ENCODE measurements at places on chromosomes 1 and 21.

GRCh38 chr1:91440847-91441246 is 36.2 kb upstream of the HFM1 start:
- no peak overlapping the region for H3K27ac ChIP-seq
- DNase-seq, result no peak
- no peaks in the 10 kb centered on the region for H3K4me1 ChIP-seq

GRCh38 chr1:92843046-92843423 is 11.2 kb downstream of the RPL5 start:
- H3K4me3 ChIP-seq, result no peak overlapping the region
- DNase-seq, result no peak
- H3K27ac ChIP-seq, result peak overlapping the region; percentile 61

GRCh38 chr1:42177541-42177981 is 13.0 kb upstream of the GUCA2A start:
- peaks cover 4% of the 10 kb centered on the region for H3K4me1 ChIP-seq
- no peak overlapping the region for H3K4me3 ChIP-seq

GRCh38 chr21:45830720-45831366 is 150.7 kb upstream of the COL6A1 start:
- no peak overlapping the region for H3K4me3 ChIP-seq
- DNase-seq, result no peak
- peaks cover 10% of the 10 kb centered on the region for H3K4me1 ChIP-seq

- no peak within 1 kb of the TSS for H3K27ac ChIP-seq
- peaks cover 16% of the 10 kb centered on the region for H3K4me1 ChIP-seq
- peaks cover 1% of the 10 kb centered on the region for H3K36me3 ChIP-seq
- H3K27me3 ChIP-seq, result peaks cover 9% of the 10 kb centered on the region
- no peak within 1 kb of the TSS for H3K4me3 ChIP-seq
These were observed at the start of gene VCAM1 for GRCh38 chr1:100719490-100719889. VCAM1 (plus strand) TSS chr1:100719742; CDS start chr1:100719861, 119 bp downstream.

GRCh38 chr1:22728751-22729399 is 18.2 kb downstream of the EPHB2 start:
- H3K4me3 ChIP-seq, result no peak overlapping the region
- H3K36me3 ChIP-seq, result peaks cover 2% of the 10 kb centered on the region
- no peaks in the 10 kb centered on the region for H3K4me1 ChIP-seq
- no peak overlapping the region for H3K27ac ChIP-seq
- no peak for DNase-seq

- DNase-seq, result no peak
- H3K27ac ChIP-seq, result no peak overlapping the region
- no peaks in the 10 kb centered on the region for H3K36me3 ChIP-seq
- peaks cover 22% of the 10 kb centered on the region for H3K27me3 ChIP-seq
- no peaks in the 10 kb centered on the region for H3K4me1 ChIP-seq
These were observed 17.8 kb downstream of the SPOCD1 start for GRCh38 chr1:31798086-31798432.

- H3K4me1 ChIP-seq, result no peaks in the 10 kb centered on the region
- no peak overlapping the region for H3K27ac ChIP-seq
- peaks cover 97% of the 10 kb centered on the region for H3K27me3 ChIP-seq
- H3K4me3 ChIP-seq, result no peak overlapping the region
- no peaks in the 10 kb centered on the region for H3K36me3 ChIP-seq
These were observed 80.1 kb downstream of the DISP3 start for GRCh38 chr1:11558871-11559590.

- H3K4me3 ChIP-seq, result no peak overlapping the region
- H3K27me3 ChIP-seq, result peaks cover 45% of the 10 kb centered on the region
- H3K36me3 ChIP-seq, result no peaks in the 10 kb centered on the region
- no peaks in the 10 kb centered on the region for H3K4me1 ChIP-seq
These were observed 3.2 kb upstream of the PADI4 start for GRCh38 chr1:17304826-17305175.

- no peaks in the 10 kb centered on the region for H3K27me3 ChIP-seq
- peak; percentile 49 for DNase-seq
- H3K27ac ChIP-seq, result peak overlapping the region; percentile 96
- peaks cover 42% of the 10 kb centered on the region for H3K4me1 ChIP-seq
These were observed 15.1 kb downstream of the BLACAT1 start for GRCh38 chr1:205440476-205441317.

GRCh38 chr21:33691945-33692603 is 49.8 kb downstream of the ITSN1 start:
- no peak overlapping the region for H3K4me3 ChIP-seq
- H3K36me3 ChIP-seq, result no peaks in the 10 kb centered on the region
- no peak overlapping the region for H3K27ac ChIP-seq
- H3K4me1 ChIP-seq, result no peaks in the 10 kb centered on the region

DNA sequence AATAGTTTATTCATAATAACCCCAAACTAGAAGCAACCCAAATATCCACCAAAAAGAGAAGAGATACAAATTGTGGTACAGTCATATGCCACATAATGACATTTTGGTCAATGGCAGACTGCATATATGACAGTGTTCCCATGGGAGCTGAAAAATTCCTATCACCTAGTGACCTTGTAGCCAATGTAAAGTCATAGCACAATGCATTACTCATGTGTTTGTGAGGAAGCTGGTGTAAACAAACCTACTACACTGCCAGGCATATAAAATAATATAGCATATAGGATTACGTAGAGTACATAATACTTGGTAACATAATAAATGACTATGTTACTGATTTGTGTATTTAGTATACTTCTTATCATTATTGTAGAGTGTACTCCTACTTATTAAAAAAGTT is 29.5 kb upstream of the SLFNL1 start:
- H3K36me3 ChIP-seq, result peaks cover 12% of the 10 kb centered on the region
- no peak overlapping the region for H3K27ac ChIP-seq
- no peaks in the 10 kb centered on the region for H3K27me3 ChIP-seq
- no peak for DNase-seq

GRCh38 chr21:33362044-33362555 is 37.3 kb downstream of the IFNAR1 start:
- H3K27me3 ChIP-seq, result no peaks in the 10 kb centered on the region
- H3K4me1 ChIP-seq, result peaks cover 15% of the 10 kb centered on the region
- H3K36me3 ChIP-seq, result peaks cover 19% of the 10 kb centered on the region
- peak overlapping the region; percentile 85 for H3K27ac ChIP-seq

- H3K4me1 ChIP-seq, result no peaks in the 10 kb centered on the region
- H3K4me3 ChIP-seq, result no peak overlapping the region
- no peaks in the 10 kb centered on the region for H3K27me3 ChIP-seq
- H3K36me3 ChIP-seq, result no peaks in the 10 kb centered on the region
These were observed 108.0 kb downstream of the PBX1 start for GRCh38 chr1:164667001-164667400.

GRCh38 chr1:117070124-117070523 is 10.0 kb downstream of the TTF2 start:
- H3K4me1 ChIP-seq, result peaks cover 12% of the 10 kb centered on the region
- no peaks in the 10 kb centered on the region for H3K27me3 ChIP-seq
- H3K4me3 ChIP-seq, result no peak overlapping the region
- peaks cover 11% of the 10 kb centered on the region for H3K36me3 ChIP-seq

DNA sequence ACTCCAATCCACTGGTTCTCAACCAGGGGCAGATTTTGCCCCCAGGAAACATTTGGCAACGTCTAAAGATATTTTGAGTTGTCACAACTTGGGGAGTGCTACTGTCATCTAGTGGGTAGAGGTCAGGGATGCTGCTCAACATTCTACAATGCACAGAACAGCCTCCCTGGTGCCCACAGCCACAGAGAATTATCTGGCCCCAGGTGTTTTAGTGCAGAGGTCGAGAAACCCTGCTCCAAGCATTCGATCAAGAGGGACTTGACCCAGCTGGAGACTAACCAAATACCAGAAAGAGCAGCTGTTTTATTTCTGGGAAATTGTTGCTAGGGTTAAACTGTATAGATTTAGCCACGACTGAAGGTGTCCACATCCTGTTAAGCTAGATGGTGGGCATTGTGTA is 19.2 kb downstream of the CD247 start:
- H3K27me3 ChIP-seq, result no peaks in the 10 kb centered on the region
- H3K36me3 ChIP-seq, result peaks cover 60% of the 10 kb centered on the region
- peak overlapping the region; percentile 87 for H3K27ac ChIP-seq
- DNase-seq, result no peak
- H3K4me3 ChIP-seq, result peak overlapping the region; percentile 8

- H3K4me1 ChIP-seq, result no peaks in the 10 kb centered on the region
- no peaks in the 10 kb centered on the region for H3K36me3 ChIP-seq
- H3K4me3 ChIP-seq, result no peak overlapping the region
- DNase-seq, result no peak
- H3K27ac ChIP-seq, result no peak overlapping the region
- peaks cover 13% of the 10 kb centered on the region for H3K27me3 ChIP-seq
These were observed 154.9 kb upstream of the TIAM1 start for GRCh38 chr21:31498985-31499384.

GRCh38 chr1:147545133-147545532 is 3.8 kb downstream of the BCL9 start:
- H3K4me1 ChIP-seq, result peaks cover 41% of the 10 kb centered on the region
- H3K36me3 ChIP-seq, result peaks cover 4% of the 10 kb centered on the region
- peak; percentile 57 for DNase-seq
- H3K4me3 ChIP-seq, result peak overlapping the region; percentile 62

DNA sequence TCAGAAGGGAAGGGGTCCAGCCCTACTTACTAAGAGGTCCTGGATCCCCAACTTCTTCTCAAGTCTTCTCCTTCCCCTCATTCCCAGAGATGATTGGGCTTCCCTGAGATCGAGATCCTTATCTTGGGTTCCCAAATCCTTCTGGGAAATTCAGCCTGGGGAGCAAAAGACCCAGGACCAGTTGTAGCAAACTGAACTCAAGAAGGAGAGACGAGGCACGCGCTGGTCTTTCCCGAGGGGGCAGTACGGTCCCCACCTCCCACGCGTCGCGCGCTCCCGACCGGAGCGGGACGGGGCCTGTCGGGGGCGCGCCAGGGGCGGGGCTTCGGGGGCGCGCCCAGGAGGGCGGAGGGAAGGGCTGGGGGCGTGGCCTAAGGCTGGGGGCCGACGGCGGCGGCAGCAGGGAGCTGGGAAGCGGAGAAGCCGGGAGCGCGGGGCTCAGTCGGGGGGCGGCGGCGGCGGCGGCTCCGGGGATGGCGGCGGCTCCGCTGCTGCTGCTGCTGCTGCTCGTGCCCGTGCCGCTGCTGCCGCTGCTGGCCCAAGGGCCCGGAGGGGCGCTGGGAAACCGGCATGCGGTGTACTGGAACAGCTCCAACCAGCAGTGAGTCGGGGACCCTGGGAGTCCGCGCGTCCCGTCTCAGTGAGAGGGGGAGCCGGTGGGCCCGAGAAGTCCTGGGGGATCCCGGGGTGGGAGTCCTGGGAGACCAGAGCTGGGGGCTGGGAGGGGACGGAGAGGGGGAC is at the start of gene EFNA3:
Gene EFNA3 (plus strand): TSS at position 369 of the 741 bp plus-strand sequence. CDS start 105 bp downstream, at position 474.
- H3K27ac ChIP-seq, result peak within 1 kb of the TSS; percentile 77
- no peak for DNase-seq
- H3K4me3 ChIP-seq, result peak within 1 kb of the TSS; percentile 77
- H3K27me3 ChIP-seq, result peaks cover 39% of the 10 kb centered on the region
- H3K4me1 ChIP-seq, result peaks cover 38% of the 10 kb centered on the region

- no peak overlapping the region for H3K27ac ChIP-seq
- no peak for DNase-seq
- peaks cover 1% of the 10 kb centered on the region for H3K36me3 ChIP-seq
- H3K4me1 ChIP-seq, result peaks cover 6% of the 10 kb centered on the region
- no peaks in the 10 kb centered on the region for H3K27me3 ChIP-seq
These were observed 18.8 kb downstream of the IFI44 start for GRCh38 chr1:78668427-78668826.

DNA sequence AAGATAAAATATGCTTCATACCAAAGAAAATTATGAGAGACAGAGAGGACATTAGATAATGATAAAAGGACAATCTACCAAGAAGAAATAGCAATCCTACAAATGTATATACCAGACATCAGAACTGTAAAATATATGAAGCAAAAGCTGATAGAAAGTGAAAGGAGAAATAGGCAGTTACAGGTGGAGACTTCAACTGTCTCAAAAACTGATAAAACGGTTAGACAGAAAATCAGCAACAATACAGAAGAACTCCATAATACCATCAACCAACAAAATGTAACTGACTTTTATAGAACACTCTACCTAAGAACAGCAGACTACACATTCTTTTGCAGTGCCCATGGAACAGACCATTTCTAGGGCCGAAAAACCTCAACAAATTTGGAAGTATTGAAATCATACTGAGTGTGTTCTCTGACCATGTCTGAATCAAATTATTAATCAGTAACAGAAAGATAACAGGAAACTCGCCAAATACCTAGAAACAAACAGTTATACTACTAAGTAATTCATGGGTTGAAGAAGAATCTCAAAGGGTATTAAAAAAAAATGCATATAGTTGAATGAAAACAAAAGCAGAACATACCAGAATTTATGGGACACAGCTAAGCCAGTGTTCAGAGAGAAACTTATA is 132.1 kb downstream of the RPS6KC1 start:
- H3K36me3 ChIP-seq, result peaks cover 6% of the 10 kb centered on the region
- H3K27me3 ChIP-seq, result no peaks in the 10 kb centered on the region
- H3K4me3 ChIP-seq, result no peak overlapping the region
- no peak for DNase-seq
- H3K27ac ChIP-seq, result peak overlapping the region; percentile 10

- peaks cover 49% of the 10 kb centered on the region for H3K27me3 ChIP-seq
- H3K4me3 ChIP-seq, result peak within 1 kb of the TSS; percentile 96
- DNase-seq, result no peak
- H3K36me3 ChIP-seq, result no peaks in the 10 kb centered on the region
- H3K4me1 ChIP-seq, result peaks cover 25% of the 10 kb centered on the region
These were observed at the start of gene PHGDH for GRCh38 chr1:119711804-119712341. PHGDH (plus strand) TSS chr1:119711934; CDS start chr1:119712023, 89 bp downstream.

DNA sequence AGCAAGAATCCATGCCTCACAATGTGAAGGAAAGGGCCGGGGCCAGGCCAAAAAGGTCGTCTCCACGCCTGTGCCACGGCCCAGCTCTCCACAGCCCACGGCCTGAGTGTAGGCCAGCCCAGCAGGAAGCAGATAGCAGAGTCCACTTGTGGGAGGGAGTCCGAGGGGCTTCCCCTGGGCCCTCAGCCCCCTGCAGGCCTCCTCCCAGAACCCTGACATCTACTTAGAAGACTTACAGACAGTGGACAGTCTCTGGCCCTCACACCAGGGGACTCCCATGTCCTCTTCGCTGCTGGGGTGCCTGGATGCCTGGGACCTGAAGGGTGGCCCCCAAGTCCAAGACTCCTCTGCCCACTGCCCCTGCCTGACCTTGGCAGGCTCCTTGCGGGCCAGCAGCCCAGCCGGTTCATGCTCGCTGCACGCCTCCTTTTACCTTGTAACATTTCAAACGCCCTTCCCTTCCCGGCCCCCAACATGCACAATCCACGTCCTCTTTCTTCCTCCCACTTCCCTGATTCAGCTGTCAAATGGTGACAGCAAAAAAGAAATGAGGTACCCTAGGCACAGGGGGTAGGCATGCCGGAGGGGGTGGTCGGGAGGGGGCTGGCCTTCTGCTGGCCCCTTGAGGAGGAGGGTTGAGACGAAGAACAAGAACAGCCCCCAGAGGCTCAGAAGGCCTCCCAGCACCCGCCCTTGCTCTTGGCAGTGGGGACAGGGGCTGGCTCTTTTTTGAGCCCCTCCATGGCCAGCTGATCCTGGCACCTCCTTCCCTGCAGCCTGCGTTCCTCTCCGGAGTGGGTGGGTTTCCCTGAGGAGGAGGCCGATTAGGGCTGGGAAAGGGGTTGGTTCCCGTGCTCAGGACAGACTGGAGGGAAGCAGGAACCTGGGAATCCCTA is 997 bp upstream of the PTPN7 start:
- peak overlapping the region; percentile 100 for H3K27ac ChIP-seq
- H3K4me3 ChIP-seq, result peak overlapping the region; percentile 92
- DNase-seq, result no peak
- peaks cover 85% of the 10 kb centered on the region for H3K4me1 ChIP-seq
- H3K27me3 ChIP-seq, result no peaks in the 10 kb centered on the region
- peaks cover 30% of the 10 kb centered on the region for H3K36me3 ChIP-seq

GRCh38 chr1:204480515-204480914 is 14.1 kb downstream of the PIK3C2B start:
- peaks cover 3% of the 10 kb centered on the region for H3K36me3 ChIP-seq
- no peaks in the 10 kb centered on the region for H3K27me3 ChIP-seq
- H3K27ac ChIP-seq, result peak overlapping the region; percentile 83
- DNase-seq, result no peak

- H3K4me3 ChIP-seq, result no peak overlapping the region
- H3K27me3 ChIP-seq, result peaks cover 56% of the 10 kb centered on the region
- no peak for DNase-seq
- no peaks in the 10 kb centered on the region for H3K36me3 ChIP-seq
- no peaks in the 10 kb centered on the region for H3K4me1 ChIP-seq
These were observed 18.1 kb upstream of the PDZK1IP1 start for GRCh38 chr1:47207803-47208373.
